Ovary (tissue), 10 donors: ENCODE measurements at places on chromosomes 2 and 18. TPM values are rescaled to one million over a fixed set of nuclear protein-coding genes. Genes with fewer than 3 reads are reported as not detected.
A peak's percentile ranks its signal among the peaks of the same experiment; 100 is the strongest.

- no peak overlapping the region for H3K27ac ChIP-seq
- no peaks in the 10 kb centered on the region for H3K27me3 ChIP-seq
- H3K4me1 ChIP-seq = no peaks in the 10 kb centered on the region
These were observed 116.6 kb downstream of the ICA1L start for GRCh38 chr2:202754936-202755335.

DNA sequence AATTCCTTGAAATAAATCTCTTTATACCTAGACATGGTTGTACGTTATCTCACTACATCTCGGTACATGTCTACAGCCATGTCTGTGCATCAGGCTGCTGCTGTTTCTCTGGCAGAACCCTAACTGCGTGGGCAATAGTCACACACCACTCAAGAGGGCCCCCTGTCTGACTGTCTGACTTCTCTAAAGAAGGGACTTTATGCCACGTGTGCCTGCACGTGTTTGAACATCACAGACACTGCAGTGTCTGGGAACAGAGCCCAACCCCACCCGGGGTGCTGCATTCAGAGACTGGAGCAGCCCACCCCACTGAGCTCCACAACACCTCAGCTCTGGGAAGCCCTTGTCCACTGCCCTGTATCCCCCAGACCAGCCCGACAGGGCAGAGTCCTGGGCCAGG, 55.0 kb downstream of the KIF1A start:
- no peak overlapping the region for H3K4me3 ChIP-seq
- no peak for DNase-seq
- no peaks in the 10 kb centered on the region for H3K27me3 ChIP-seq
- H3K36me3 ChIP-seq = no peaks in the 10 kb centered on the region

- H3K4me3 ChIP-seq = no peak overlapping the region
- no peaks in the 10 kb centered on the region for H3K36me3 ChIP-seq
- H3K27ac ChIP-seq = no peak overlapping the region
- no peaks in the 10 kb centered on the region for H3K4me1 ChIP-seq
- no peaks in the 10 kb centered on the region for H3K27me3 ChIP-seq
- DNase-seq = no peak
These were observed 23.3 kb downstream of the OTOF start for GRCh38 chr2:26454561-26455001.

DNA sequence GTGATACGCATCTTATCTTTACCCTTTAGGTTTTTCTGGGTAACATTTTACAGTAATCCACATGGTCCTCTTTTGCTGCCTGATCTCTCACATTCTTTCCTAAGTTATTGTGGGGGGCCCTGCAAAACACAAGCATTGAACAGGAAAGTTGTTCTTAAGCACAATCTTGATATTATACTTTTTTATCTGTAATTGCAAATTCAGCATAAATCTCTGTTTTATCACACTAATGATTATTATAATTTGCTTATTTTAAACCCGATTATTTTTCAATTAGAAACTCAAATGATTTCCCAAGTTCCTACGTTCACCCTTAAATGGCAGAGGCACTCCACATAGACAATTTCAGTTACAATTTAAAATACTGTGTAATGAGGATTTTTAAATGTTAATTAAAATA, 386.0 kb upstream of the GYPC start:
- H3K4me3 ChIP-seq = no peak overlapping the region
- no peak for DNase-seq
- H3K27me3 ChIP-seq = no peaks in the 10 kb centered on the region
- H3K36me3 ChIP-seq = no peaks in the 10 kb centered on the region

DNA sequence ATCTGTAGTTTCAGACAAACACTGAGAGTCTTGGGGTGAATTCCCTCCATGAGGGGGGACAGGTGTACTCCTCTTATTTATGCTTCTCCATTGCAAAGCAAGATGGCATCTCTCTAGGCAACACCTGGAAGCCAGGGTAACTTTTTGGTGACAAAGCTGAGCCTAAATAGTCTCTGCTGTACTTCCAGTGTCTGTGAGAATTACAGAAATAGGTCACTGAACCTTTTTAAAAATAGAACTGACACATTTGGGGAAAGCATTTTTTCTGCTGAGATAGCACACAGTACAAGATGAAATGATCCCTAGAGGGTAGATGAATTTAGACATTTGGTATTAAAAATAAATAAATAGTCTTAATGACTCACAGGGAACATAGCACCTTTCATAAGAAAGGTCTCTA, 71.7 kb upstream of the SP3 start:
- no peak for DNase-seq
- H3K36me3 ChIP-seq = no peaks in the 10 kb centered on the region
- peaks cover 3% of the 10 kb centered on the region for H3K4me1 ChIP-seq
- no peaks in the 10 kb centered on the region for H3K27me3 ChIP-seq
- no peak overlapping the region for H3K27ac ChIP-seq

- no peak overlapping the region for H3K4me3 ChIP-seq
- no peaks in the 10 kb centered on the region for H3K4me1 ChIP-seq
- no peak for DNase-seq
- no peak overlapping the region for H3K27ac ChIP-seq
These were observed 101.9 kb downstream of the FOXI3 start for GRCh38 chr2:88350331-88351248.

GRCh38 chr18:5604778-5605177, 61.0 kb upstream of the EPB41L3 start:
- no peak for DNase-seq
- no peak overlapping the region for H3K4me3 ChIP-seq

DNA sequence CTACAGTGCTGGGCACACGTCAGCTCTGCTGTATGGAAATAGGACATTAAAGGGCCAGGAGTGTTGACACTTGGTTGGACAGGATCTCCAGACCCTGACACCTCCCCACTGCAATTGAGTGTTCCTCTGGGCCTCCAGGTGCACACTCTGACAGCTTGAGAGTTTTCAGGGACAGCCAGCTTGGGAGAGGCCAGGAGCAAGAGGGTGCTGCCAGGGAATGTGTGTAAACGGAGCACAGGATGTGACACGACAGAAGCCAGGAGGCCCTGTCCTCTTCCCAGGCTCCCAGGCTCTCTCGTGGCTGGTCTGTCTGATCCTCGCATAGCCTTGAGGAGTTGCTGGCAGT, 318.1 kb upstream of the HS6ST1 start:
- no peak overlapping the region for H3K27ac ChIP-seq
- no peak overlapping the region for H3K4me3 ChIP-seq
- no peaks in the 10 kb centered on the region for H3K27me3 ChIP-seq
- H3K4me1 ChIP-seq = no peaks in the 10 kb centered on the region
- H3K36me3 ChIP-seq = no peaks in the 10 kb centered on the region
- peak; percentile 5 for DNase-seq

- no peaks in the 10 kb centered on the region for H3K27me3 ChIP-seq
- no peak for DNase-seq
- no peak overlapping the region for H3K4me3 ChIP-seq
- no peak overlapping the region for H3K27ac ChIP-seq
- no peaks in the 10 kb centered on the region for H3K4me1 ChIP-seq
These were observed 284.4 kb upstream of the RGPD4 start for GRCh38 chr2:107542314-107542740.

DNA sequence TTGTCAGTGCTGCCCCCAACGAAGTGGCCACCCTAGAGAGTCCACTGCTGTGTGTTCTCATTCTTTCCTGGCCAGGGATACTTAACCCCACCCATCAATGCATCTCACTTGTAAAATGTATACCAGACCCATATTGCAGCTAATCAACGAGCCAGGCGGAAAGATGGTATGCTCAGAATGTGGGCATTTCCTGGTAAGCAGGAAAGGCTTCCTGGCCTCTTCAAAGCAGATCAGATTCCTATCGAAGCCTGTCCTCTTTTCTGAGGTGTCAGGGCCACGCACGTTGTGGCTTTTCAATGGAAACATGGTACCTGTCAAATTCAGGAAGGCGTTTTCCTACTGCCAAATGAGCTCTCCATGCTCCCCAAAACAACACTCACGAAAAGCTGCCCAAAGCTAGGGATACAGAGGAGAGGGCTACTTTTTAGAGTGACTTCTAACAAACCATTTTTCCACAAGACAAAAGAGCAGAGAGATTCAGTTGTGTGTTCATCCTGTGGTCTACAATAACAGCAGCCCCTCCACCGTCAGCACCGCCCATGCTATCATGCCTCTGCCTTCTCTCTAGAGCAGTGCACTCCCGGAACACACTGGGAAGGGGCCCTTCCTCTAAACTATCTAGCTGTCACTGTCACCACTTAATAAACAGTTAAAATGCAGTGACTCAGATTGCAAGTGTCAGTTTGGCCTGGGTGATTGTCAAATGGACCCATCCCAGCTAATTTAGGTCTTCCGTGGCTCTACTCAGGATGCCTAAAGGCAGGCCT, 535.1 kb downstream of the RNF144A start:
- H3K4me3 ChIP-seq = no peak overlapping the region
- DNase-seq = no peak
- no peaks in the 10 kb centered on the region for H3K36me3 ChIP-seq
- no peaks in the 10 kb centered on the region for H3K4me1 ChIP-seq
- H3K27ac ChIP-seq = no peak overlapping the region

GRCh38 chr2:5521461-5521860, 170.7 kb upstream of the SOX11 start:
- DNase-seq = no peak
- H3K27ac ChIP-seq = no peak overlapping the region
- no peaks in the 10 kb centered on the region for H3K27me3 ChIP-seq
- H3K4me3 ChIP-seq = no peak overlapping the region
- no peaks in the 10 kb centered on the region for H3K36me3 ChIP-seq

DNA sequence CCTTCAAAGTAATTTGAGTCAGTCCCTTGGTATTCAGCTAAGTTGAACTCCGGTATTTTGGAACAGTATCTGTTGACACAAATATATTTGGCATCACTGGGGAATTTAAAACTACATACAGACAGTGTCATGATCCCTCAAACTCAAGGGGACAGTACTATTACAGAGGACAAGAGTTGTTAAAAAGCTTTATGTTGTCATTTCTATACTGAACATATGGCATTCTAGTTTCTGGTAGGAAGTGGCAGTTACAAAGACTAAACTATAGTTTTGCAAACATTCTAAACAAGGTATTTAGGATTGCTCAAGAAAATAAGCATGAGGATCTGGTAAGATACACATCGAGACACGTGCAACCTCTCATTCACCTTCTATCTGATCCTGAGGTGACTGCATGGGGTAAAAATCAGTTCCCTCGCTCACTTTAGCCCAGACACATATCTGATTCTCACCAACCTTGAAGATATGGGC, 16.6 kb upstream of the CCNYL1 start:
- no peaks in the 10 kb centered on the region for H3K36me3 ChIP-seq
- H3K27me3 ChIP-seq = no peaks in the 10 kb centered on the region
- no peak overlapping the region for H3K4me3 ChIP-seq
- no peak overlapping the region for H3K27ac ChIP-seq

DNA sequence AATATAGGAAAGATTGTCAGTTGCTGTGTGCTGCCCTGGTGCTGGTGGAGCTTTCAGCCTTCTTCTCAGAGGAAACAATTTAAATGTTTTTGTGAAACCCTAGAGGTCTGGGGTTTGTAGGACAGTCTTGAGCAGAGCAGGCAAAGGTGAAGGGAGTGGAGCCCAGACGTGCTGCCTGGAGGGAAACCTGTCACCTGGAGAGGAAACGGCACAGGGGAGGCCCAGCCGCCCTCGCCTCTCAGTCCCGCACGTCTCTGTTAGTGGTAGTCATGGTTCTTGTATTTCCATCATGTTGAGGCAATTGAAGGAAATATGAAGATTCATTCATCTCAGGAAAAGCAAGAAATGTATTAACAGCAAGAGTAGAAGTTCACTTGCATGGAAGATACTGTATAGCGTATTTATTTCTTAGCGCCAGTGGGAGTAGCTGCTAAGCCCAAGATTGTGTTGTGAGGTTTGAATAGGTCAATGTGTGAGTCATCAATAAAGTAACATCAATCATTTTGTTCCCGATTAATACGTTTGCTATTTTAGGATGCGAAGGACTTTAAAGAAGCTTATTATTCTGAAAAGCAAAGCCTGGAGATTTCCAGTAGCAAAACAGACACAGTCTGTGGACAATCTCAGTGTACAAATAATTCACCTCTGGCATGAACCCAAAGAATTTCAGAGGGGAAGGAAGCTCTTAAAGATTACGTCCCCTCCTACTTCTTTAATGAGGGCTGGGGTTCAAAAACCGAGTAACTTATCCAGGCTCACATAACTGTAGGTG, 70.4 kb downstream of the LRRFIP1 start:
- no peaks in the 10 kb centered on the region for H3K27me3 ChIP-seq
- no peak overlapping the region for H3K27ac ChIP-seq
- no peak overlapping the region for H3K4me3 ChIP-seq
- peak; percentile 15 for DNase-seq
- peaks cover 15% of the 10 kb centered on the region for H3K4me1 ChIP-seq
- H3K36me3 ChIP-seq = no peaks in the 10 kb centered on the region

GRCh38 chr2:128293426-128293755, 25.3 kb downstream of the HS6ST1 start:
- H3K27ac ChIP-seq = no peak overlapping the region
- no peak overlapping the region for H3K4me3 ChIP-seq
- no peak for DNase-seq
- peaks cover 7% of the 10 kb centered on the region for H3K4me1 ChIP-seq

DNA sequence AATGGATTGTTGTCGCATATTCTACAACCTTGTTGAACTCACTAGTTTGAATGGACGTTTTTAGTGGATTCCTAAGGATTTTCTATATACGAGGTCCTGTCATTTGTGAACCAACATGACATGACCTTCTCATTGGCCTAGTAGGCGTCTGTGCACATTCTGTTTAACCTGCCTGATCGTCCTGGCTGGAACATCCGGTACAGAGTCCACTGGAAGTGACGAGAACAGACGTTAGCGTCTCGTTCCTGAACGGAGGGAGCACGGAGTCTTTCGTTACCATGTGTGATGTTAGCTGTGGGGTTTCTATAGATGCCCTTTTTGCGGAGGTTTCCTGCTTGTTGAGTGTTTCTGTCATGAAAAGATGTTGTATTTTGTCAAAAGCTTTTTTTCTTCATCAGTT, 61.9 kb downstream of the SLC66A2 start:
- no peak overlapping the region for H3K27ac ChIP-seq
- H3K27me3 ChIP-seq = no peaks in the 10 kb centered on the region
- no peak for DNase-seq
- no peak overlapping the region for H3K4me3 ChIP-seq
- no peaks in the 10 kb centered on the region for H3K4me1 ChIP-seq

CDH19 gene
- 2.3 TPM for total RNA-seq

DUSP2 gene
- total RNA-seq = 111 TPM

TBR1 gene
- not detected for total RNA-seq

DNAJC5G gene
- total RNA-seq = not detected

NGEF gene
- total RNA-seq = 1.2 TPM

LYPD6 gene
- total RNA-seq = 0.91 TPM
